ENCODE measurements at places on chromosomes 3 and 15.

DNA sequence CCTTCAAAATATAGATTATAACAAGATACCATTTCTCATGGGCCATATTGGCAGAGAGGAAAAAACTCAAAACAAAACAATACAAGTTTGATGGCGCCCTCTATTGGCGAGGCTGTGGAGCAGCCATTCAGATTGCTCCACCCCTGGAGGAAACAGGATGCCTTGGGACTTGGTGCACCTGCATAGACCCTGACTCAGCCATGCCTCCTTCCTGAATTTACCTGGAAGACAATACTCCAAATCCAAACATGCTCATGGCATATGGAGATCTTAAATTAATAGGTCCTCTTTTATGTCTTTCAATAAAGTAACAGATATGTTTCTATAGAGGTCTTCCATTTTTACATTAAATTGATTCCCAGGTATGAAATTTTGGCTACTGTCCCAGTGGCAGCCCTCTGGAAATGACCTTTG, 90.0 kb downstream of the APBA2 start:
- DNase-seq = peak; percentile 76

DNA sequence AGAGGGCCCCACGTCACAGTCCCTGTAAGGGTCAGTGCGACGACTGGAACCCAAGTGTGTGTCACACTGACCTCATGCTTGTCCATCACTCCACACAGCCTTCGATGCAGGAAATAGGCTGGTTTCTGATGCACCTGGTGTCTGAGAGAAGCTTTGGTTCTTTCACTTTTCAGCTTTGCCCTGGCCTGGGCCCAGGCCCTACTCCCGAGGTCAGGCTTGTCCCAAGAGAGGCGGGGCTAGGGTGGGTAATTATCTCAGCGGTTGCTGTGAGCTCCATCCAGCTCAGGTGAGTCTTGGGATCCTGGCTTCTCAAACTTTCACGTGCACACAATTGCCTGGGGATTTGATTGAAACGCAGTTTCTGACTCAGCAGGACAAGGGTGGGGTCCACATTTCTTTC, 19.6 kb upstream of the CHRNB4 start:
- no peak for DNase-seq

GRCh38 chr3:194322678-194323211, 28.4 kb downstream of the CPN2 start:
- DNase-seq = peak; percentile 65

- no peak for DNase-seq
These were observed 158.4 kb upstream of the CCDC54 start for GRCh38 chr3:107218864-107219269.

DNA sequence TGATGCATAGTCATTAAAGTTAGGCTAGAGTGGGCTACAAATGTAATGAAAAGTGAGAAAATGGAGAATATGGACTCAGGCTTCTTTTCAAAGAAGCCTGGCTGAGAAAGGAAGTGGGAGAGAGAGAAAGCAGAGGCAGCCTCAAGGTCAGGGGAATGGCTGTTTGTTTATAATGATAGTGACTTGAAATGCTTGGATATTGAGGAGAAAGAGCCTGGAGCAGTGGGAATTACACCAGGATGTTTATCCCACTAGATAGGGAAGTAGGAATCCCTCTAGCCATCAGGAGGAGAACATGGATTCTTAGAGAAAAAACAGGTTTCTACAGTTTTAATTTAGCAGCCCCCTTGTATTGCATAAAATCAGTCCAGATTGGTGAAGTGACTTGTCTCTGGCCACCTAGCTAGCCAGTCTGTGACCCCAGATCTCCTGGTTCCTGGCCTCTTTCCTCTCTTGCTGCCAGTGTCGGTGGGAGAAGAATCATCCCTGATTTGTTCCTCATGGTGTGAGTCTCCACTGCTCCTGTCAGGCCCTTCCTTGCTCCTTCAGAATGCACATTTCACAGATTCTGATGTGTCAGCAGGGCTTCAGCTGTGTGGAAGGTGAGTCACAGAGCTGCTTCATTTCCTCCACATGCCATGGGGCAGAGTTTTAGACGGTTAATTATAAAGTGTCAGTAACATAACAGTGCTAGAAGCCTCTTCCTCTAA, 32.9 kb downstream of the SEMA6D start:
- no peak for DNase-seq

GRCh38 chr3:43910750-43911149, 220.0 kb downstream of the ABHD5 start:
- no peak for DNase-seq

- DNase-seq = no peak
These were observed 108.1 kb downstream of the PDZRN3 start for GRCh38 chr3:73516631-73517030.

DNA sequence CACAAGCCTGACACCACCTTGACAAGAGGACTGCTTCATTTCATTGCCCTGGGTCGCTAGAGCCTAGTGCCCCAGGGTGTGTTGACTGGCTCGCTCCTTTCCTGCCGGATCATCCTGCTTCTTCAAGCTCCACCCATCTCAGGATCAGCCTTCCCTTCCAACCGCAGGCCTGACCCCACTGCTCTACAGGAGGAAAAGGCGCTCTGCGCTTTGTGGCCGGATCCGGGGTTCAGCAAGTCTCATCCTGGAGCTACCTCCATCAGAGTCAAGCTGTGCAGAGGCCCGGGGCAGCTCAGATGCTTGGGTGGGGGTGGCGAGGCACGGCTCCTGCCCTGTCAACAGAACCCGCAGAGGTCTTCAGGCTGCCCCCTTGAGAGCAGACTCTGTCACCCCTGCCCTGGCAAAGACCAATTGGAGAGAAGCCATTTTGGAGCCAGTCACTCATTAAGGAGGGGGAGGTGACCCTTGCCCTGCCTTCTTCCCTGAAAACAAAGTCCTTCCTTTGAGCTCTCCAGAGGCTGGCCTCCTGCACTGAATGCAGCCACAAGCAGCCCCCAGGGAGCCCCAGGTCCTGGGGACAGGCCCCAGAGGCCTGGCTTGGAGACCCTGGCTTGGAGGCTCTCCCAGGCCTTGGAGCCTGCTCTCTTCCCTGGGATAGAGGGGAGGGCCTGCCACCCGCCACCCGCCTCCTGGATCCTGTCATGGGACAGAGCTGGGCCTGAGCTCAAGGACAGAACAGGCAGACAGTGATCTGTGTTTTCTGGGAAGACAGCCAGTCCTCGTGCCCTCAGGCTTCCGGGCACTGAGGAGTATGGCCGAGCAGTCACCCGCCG, 80.3 kb downstream of the CPN2 start:
- DNase-seq = peak; percentile 75

DNA sequence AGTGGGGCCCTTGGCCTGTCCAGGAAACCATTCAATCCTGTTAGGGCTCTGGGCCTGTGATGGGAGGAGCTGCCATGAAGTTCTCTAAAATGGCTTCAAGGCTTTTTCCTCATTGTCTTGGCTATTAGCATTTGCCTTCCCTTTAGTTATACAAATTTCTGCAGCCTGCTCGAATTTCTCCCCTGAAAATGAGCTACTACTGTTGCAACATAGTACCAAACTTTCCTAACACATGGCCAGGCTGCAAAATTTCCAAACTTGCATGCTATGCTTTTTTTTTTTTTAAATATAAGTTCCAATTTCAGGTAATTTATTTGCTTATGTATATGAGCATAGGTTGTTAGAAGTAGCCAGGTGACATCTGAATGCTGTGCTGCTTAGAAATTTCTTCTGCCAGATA, 560.8 kb upstream of the TBL1XR1 start:
- DNase-seq = no peak

GRCh38 chr3:17894434-17895060, 152.1 kb upstream of the TBC1D5 start:
- DNase-seq = no peak

DNA sequence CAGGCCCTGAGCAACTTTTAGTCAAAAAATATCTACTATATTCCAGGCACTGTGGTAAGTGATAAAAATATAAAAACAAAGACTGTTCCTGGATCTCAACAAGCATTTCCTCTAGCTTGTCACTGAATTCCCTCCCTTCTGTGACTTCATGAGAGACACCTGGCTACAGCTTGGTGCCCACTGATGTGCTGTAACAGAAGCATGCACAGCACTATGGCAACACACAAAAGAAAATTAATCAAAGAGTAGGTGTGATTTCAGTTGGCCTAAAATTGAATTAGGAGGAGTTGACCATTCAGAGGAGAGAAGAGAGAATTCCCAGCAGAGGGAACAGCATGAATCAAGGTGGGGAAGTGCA, 158.9 kb upstream of the LPP start:
- DNase-seq = no peak

DNA sequence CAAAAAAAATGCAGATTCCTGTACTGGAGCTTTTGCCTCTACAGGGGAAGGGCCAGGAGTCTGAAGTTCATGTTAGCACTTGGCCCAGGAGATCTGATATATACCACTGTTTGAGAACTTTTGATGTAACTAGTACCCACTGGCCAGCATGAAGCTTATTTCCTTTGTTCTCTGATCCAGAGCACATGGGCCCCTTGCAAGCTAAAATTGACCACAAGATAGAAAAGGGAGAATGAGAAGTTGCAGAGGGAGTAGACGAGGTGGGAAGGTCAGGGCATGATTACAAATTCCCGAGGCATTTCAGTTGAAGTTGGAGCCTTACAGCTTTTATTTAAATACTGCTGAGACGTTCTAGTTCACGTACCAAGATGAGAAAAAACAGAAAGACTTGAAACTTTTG, 28.2 kb downstream of the TGM4 start:
- DNase-seq = no peak

DNA sequence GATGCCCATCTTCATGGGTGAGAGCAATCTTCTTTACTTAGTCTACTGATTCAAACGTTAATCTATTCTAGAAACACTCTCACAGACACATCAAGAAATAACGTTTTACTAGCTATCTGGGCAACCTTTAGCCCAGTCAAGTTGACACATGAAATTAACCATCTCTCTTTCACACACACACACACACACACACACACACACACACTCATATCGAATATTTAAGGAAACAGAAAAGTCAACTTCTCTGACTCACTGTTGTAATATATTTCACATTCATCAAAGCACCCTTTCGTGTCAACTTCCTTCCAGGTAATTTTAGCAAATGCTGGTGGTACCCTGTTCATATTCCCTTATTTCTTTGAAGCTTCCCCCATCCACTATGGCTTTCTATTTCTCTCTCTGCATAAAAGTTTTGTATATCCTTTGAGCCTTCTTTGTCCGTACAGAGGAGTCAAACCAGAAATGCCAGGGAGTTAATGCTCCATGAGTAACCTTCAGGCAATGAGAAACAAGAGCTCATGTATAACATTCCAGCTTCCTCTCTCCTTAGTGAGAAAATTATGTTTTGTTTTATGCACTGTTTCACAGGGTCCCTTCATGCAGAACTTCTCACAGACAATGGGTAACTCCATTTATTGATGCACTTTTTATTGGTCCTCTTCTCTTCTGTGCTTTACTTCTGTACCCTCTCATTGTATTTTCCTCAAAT, 335.5 kb upstream of the CBLB start:
- peak; percentile 82 for DNase-seq

GRCh38 chr15:35720019-35720418, 174.1 kb upstream of the DPH6 start:
- no peak for DNase-seq

GRCh38 chr15:66047321-66048024, 178.2 kb downstream of the RAB11A start:
- DNase-seq = no peak

DNA sequence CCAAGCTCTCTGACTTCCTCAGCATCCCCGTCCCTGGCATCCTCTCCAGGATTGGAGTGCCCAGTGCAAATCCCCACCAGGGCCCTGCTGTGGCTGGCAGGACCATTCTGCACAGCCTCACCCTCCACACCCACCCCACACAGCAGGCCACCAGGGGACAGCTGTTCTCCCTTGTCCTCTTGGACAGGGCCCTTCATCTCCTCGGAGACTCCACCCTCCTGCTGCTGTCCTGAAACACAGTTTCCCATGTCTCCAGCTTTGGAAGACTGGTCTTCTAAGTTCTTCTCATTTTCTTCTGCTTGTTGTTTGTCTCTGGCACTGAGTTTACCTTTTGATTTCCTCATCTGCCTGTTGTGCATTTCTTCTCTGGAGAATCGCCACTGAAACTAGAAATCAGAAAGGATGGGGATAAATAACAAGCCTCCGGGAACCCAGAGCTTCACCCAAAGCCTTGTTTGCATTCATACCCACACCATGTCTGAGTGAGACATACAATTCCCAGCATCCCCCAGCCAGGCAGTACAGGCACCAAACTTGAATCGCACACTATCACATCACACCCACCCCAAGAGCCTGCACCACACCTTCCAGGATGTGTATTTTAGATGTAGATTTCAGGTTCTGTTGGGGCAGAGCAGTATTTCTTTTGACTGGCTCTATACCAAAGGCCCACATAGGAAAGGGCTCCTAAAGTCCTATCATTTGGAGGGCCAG, 52.0 kb downstream of the OXNAD1 start:
- no peak for DNase-seq

- no peak for DNase-seq
These were observed 6.9 kb upstream of the GHRL start for GRCh38 chr3:10299679-10300078.

DNA sequence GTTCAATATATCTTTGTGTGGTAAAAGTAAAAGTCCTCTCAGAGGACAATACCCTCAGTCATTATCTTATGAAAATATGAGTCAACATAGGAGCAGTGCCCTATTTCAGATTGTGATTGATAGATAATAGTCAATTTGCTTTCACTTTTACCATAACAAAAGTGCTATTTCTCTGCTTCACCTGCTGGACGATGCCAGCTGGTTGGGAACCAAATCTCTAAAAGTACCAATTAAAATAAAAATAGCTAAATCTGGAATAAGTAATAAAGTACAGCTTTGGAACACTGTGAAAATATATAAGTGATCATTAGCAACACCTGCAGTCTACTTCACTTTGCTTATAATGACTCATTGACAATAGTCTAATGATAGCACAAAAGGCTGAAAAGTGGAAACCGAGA, 390.3 kb upstream of the AGTR1 start:
- no peak for DNase-seq

GRCh38 chr3:113804661-113805060, 33.9 kb upstream of the GRAMD1C start:
- DNase-seq = no peak

GRCh38 chr3:123126031-123126430, 59.2 kb downstream of the PDIA5 start:
- DNase-seq = no peak

DNA sequence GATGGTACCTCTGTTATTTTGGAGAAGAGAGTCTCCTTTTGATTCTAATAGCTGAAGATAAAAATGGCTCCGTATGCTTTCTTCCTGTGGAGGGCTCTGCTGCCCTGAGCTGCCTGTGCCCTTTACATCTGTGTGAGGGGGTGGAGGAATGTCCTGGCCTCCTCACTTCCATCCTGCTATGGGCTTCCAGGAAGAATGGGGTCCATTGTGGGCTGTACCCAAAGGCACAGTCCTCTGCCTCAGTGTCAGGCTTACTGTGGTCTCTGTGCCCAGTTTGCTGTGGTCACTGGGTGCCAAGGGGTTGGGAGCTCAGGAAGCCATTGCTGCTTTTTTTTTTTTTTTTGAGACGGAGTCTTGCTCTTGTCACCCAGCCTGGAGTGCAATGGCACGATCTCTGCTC, 14.4 kb downstream of the DAG1 start:
- DNase-seq = no peak

DNA sequence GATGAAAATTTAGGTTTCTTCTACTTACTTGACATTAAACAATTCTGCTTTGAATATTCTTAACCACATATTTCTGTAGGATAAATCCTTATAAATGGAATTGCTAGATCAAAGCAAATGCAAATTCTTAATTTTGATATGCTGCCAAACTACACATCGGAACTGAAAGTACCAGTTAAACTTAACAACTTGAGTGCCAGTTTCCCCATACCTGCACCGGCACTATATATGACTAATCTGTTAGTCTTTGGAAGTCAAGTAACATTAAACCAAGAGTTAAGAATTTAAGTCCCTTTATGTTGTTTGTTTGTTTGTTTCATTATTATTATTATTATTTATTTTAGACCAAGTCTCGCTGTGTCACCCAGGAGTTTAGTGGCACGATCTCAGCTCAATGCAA, 103.9 kb upstream of the AKAP13 start:
- DNase-seq = no peak

All from kidney (tissue), 22 donors.